ENCODE measurements at places on chromosomes 3 and 15.
A peak's percentile ranks its signal among the peaks of the same experiment; 100 is the strongest.

DNA sequence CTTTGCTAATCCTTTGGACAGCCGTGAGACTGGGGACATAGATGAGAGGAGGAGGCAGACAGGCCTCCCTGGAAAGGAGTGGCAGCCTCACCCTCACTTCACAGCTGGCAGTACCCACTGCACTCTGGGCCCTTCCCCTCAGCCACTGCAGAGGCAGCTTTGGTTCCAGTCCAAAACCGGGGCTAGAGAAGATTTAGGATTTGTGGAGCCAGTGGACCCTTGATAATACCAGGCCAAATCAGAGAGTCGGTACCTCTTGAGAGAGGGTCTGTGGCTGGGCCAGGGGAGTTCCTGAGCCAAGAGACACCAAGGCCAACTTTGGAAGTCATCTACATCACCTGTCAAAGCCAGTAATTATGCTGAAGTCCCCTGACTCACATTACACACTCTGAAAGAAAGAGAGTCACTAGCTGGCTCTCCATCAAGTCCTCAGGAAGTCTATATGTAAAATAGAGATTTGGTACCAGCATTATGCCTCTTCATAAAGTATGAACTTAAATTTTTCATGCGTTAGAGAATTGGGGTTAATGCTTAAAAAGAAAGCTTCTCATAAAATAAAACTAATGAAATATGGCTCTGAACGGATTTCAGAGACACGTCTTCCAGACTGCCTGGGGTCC is 244.1 kb upstream of the SEMA6D start:
- no peak for DNase-seq

DNA sequence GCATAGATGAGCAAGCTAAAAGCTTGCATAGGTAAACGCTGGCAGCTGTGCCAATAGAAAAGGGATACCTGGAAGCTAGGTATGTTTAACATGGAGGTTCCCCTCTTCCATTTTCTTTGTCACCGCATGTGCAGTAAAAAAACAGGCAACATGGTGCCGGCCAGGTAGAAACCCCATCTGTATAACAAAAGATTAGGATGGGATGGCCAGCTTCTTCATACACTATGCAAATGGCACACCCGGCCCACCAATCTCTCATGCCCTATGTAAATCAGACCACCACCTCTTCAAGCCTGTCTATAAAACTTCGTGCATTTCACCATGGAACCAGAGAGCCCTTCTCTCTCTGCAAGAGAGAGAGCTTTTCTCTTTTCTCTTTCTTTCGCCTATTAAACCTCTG is 224.3 kb upstream of the P2RY1 start:
- no peak for DNase-seq

- DNase-seq: peak; percentile 47
Observed at GRCh38 chr3:135989242-135989641, 23.7 kb downstream of the PPP2R3A start.

GRCh38 chr3:31553258-31553657 is 20.5 kb downstream of the STT3B start:
- no peak for DNase-seq

GRCh38 chr3:113867506-113867905 is 28.9 kb downstream of the GRAMD1C start:
- DNase-seq: peak; percentile 37

- DNase-seq: no peak
Observed at GRCh38 chr3:135050536-135050935, 255.5 kb downstream of the EPHB1 start.
